ENCODE measurements at places on chromosomes 7 and 10.

DNA sequence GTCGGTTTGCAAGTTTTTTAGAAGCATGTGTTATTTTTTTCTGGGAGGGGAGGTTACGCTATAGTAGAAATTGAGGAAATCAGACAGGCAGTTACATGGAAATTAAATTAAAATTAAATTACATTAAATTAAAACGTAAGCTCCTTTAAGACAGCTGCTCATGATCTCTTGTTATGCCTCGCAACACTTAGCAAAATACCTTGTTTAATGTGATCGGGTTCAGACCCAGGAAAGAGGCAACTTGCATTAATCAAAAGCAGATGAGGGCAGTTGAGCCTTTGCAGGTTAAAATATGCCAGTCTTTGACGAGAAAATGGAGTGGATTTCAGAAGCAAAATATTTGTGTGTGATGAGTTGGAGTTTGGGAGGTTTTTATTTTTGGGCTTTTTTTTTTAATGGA is 651.8 kb downstream of the INHBA start:
- no peak for DNase-seq

- DNase-seq = no peak
Measured at GRCh38 chr7:11707606-11708193, 124.3 kb downstream of the THSD7A start.

DNA sequence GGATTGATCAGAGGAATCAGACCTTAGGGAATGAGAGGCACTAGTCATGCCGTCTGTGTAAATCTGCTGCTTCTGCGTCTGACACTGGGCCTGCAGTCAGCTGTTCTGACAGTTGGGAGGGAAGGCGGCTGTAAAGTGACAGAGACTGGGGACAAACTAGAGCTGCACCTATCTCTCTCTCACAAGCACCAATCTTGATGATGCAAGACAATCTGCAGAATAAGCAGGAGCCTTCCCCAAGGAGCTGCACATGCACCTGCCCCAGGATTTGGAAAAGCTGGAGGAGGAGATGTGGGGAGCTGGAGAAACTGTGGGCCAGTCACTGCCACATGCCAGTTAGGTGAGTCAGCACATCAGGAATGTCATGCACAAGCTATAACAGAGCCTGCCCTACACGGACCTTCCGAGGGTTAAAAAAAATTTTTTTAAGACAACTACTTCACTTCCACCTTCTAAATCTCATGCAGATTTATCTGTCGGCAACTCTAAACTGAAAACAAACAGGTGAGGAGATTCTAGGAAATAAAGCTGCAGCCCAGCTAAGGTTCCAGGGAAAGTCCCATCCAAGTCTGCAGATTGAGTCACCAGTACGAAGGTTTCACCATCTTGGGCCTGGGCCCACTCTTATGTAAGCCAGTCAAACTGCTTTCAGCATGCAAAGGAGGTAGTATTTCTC is 39.2 kb downstream of the ENO4 start:
- no peak for DNase-seq

DNA sequence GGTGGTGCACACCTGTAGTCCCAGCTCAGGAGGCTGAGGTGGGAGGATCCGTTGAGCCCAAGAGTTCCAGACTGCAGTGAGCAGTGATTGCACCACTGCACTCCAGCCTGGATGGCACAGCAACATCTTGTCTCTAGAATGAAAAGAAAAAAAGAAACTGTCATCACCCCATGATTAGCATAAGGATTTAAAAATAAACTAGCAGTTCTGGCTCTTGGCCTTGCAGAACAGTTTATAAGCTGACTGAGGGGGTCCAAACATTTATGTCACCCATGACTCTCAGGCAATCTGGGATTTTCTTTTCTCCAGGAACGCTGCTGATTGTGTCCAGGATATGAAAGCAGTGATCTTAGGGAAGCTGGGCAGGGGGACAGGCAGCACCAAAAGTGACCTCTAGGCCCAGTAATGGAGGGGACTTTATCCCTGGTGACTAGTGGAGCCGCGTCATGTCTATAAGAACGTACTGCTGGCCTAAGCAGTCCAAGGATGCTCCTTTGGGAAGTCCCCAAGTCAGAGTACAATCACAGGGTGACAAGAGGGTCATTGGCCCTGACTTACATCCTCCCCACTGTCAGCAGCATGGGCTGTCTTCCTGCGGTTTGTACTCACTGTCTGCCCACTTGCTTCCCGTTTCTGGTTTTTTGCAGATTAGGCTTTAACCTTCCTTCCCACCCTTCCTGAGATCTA is 177.4 kb downstream of the ARHGAP12 start:
- peak; percentile 30 for DNase-seq

Measured in nucleus accumbens (tissue), 56 donors.